ENCODE measurements at places on chromosomes 11 and 22. TPM values are rescaled to one million over a fixed set of nuclear protein-coding genes. Genes with fewer than 3 reads are reported as not detected.

MYO7A gene
- 0.12 TPM for total RNA-seq

MYOD1 gene
- total RNA-seq: 0.12 TPM

AIFM3 gene
- total RNA-seq: 0.33 TPM

C2CD2L gene
- total RNA-seq: 4.7 TPM

KDM4E gene
- not detected for total RNA-seq
